ENCODE measurements at places on chromosomes 5 and 9. TPM values are rescaled to one million over a fixed set of nuclear protein-coding genes. Genes with fewer than 3 reads are reported as not detected.

The NKD2 gene
- not detected for total RNA-seq

The ACSL6 gene
- total RNA-seq, result 0.84 TPM

The FGF1 gene
- 38.1 TPM for total RNA-seq

The SPINK6 gene
- total RNA-seq, result not detected

The IFNA2 gene
- not detected for total RNA-seq

The SNX30 gene
- 16.5 TPM for total RNA-seq
